ENCODE measurements at places on chromosomes 11 and 22.

GRCh38 chr11:65492637-65493366 is 6.0 kb upstream of the MALAT1 start:
- peak overlapping the region; percentile 99 for H3K27ac ChIP-seq
- H3K27me3 ChIP-seq: peaks cover 19% of the 10 kb centered on the region
- H3K4me3 ChIP-seq: peak overlapping the region; percentile 78
- peaks cover 65% of the 10 kb centered on the region for H3K4me1 ChIP-seq

DNA sequence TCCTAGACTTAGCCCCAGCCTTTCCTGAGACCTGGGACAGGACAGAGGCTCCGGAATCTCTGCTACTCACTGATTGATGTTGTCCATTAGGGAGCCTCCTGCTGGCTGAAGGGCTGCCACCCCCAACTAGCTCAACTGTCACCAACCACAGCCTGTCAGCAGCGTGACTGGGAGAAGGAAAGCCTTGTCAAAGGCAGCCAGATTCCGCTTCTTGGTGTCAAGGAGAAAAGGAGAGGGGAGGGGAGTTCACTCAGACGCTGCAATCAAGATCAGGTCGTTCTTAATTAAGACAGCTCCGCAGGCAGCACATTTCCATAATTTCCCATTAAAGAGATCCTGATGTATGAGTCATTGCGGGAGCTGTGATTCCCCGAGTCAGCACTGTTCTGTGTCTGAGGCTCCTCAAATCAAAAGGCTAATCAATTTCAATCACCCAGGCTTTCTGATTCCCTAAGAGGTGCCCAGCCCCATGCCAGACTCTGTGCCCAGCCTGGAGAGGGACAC is 152.8 kb upstream of the ZBED5 start:
- no peak overlapping the region for H3K4me3 ChIP-seq
- H3K27me3 ChIP-seq: no peaks in the 10 kb centered on the region
- peaks cover 8% of the 10 kb centered on the region for H3K4me1 ChIP-seq
- DNase-seq: peak; percentile 45

DNA sequence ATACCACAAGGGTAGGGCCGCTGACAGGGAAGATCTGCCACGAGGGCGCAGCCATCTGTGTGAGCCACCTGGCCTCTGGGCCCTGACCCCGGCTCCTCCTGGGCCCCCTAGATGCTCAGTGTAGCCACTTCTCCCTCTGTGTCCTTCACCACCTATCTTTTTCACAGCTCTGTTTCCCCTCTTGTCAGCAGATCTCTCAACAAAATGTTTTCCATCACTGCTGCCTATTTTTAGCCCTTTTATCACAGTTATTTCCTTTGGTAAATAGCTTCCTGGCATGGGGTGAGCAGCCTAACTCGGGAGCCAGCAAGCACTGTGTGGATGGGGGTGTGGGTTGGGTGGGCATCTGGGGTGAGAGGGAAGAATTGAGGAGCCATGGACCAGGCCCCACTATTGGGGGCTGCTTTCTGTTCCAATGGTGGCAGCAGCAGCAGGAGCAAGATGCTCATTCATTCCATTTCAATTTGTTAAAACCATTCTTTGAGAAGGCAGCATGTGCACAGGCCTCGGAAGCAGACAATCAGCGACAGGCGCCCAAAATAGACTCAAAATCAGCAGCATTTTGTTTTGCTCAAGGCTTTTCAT is 135.2 kb upstream of the NAV2 start:
- peaks cover 17% of the 10 kb centered on the region for H3K4me1 ChIP-seq
- peak overlapping the region; percentile 55 for H3K27ac ChIP-seq
- no peak for DNase-seq
- no peaks in the 10 kb centered on the region for H3K36me3 ChIP-seq
- H3K4me3 ChIP-seq: no peak overlapping the region

GRCh38 chr11:61162092-61162941 is 1.1 kb upstream of the VPS37C start:
- H3K27me3 ChIP-seq: peaks cover 2% of the 10 kb centered on the region
- H3K4me1 ChIP-seq: peaks cover 15% of the 10 kb centered on the region
- no peaks in the 10 kb centered on the region for H3K36me3 ChIP-seq
- H3K27ac ChIP-seq: peak overlapping the region; percentile 96
- H3K4me3 ChIP-seq: peak overlapping the region; percentile 92

- H3K36me3 ChIP-seq: no peaks in the 10 kb centered on the region
- peaks cover 2% of the 10 kb centered on the region for H3K4me1 ChIP-seq
- H3K27me3 ChIP-seq: no peaks in the 10 kb centered on the region
- no peak overlapping the region for H3K27ac ChIP-seq
- DNase-seq: no peak
- H3K4me3 ChIP-seq: no peak overlapping the region
Observed at GRCh38 chr11:95993438-95994298, 69.8 kb upstream of the MTMR2 start.

GRCh38 chr11:72426758-72427157 is 7.6 kb downstream of the CLPB start:
- H3K36me3 ChIP-seq: no peaks in the 10 kb centered on the region
- DNase-seq: no peak
- no peak overlapping the region for H3K4me3 ChIP-seq
- peaks cover 2% of the 10 kb centered on the region for H3K27me3 ChIP-seq
- H3K27ac ChIP-seq: no peak overlapping the region

- H3K27ac ChIP-seq: no peak overlapping the region
- H3K4me1 ChIP-seq: peaks cover 2% of the 10 kb centered on the region
Observed at GRCh38 chr22:49812838-49813237, 14.8 kb downstream of the BRD1 start.

GRCh38 chr11:1706634-1707400 is 9.8 kb downstream of the KRTAP5-6 start:
- H3K27me3 ChIP-seq: no peaks in the 10 kb centered on the region
- no peak overlapping the region for H3K4me3 ChIP-seq
- peaks cover 2% of the 10 kb centered on the region for H3K4me1 ChIP-seq
- H3K27ac ChIP-seq: no peak overlapping the region
- peaks cover 5% of the 10 kb centered on the region for H3K36me3 ChIP-seq
- no peak for DNase-seq

DNA sequence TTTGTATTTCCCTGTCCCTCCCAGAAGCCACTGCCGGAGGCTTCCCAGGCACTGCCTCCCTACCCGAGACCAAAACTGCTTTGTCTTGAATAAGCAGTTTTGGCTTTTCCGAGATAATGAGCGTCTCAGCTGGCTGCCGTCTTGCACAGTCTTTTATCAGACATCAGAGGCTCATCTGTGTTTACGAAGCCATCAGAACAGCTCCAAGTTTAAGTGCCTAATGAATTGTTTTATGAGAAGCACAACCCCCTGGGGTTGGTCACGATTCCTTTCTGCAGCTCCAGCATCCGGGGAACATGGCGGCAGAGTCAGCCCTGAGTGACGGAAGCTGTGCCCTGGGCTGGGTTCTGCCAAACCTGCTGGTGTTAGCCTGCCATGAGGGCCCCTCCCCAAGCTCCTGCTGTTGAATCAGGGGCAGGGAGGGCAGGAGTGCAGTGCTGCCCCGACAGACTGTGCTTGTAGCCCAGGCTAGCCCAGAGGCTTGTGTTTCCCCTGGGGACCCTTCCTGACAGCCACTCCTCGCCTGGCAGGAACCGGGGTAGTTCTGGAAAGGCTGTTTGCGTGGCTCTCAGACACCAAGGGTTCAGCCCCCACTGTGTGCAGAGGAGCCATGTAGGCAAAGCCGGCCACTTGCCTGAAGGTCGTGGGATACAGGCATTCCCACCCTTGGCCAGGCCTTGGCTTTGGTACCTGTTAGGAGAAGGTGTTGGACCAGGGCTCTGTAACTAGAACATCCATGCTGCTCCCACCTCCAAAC is 96.1 kb downstream of the MORC2 start:
- peak overlapping the region; percentile 64 for H3K27ac ChIP-seq
- no peak overlapping the region for H3K4me3 ChIP-seq
- no peaks in the 10 kb centered on the region for H3K36me3 ChIP-seq
- peaks cover 15% of the 10 kb centered on the region for H3K4me1 ChIP-seq
- peak; percentile 19 for DNase-seq

GRCh38 chr11:128572965-128573364 is 14.4 kb downstream of the ETS1 start:
- no peaks in the 10 kb centered on the region for H3K4me1 ChIP-seq
- H3K27me3 ChIP-seq: no peaks in the 10 kb centered on the region
- peaks cover 9% of the 10 kb centered on the region for H3K36me3 ChIP-seq
- no peak overlapping the region for H3K27ac ChIP-seq
- H3K4me3 ChIP-seq: no peak overlapping the region
- no peak for DNase-seq

DNA sequence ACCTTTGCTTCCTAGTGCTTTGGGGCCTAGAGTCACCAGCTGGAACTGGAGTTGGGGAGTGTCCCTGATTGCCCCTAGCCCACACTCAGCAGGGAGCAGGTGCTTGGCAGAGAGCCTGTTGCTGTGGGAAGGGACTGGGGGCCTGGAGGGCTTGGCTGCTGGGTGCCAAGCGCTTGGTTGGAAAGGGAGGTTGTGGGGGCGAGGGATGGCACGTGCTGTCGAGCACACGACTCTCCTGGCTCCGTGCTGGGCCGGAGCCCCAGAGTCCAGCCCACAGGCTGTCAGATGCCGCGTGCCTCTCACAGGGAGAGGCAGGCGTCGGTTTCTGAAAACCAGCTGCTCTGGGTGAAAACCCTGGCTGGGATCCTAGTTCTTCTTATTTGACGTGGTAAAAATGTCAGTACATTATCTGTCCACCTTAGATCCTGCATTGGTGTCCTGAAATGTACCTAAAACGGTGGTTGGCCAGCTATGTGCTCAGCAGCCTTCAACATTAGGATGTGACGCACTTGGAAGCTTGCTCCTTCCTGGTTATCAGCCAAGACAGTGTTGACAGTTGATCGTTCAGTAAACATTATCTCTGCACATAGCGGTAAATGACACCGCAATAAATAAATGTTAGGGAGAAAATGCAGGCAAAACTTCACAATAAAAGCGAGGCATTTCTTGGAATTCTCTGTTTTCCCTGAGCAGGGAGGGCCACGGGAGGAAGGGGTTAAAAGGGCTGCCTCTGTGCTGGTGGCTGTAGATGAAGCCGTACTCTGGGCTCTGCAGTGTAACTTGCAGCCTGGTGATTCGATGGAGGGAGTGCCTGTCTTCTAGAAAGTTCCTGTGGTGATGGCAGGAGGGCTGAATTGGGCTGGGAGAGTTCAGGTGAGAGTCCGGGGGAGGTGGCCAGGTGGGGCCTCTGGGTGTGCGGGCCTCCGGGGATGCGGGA is 29.2 kb downstream of the GRAMD4 start:
- peaks cover 4% of the 10 kb centered on the region for H3K36me3 ChIP-seq
- peak overlapping the region; percentile 53 for H3K27ac ChIP-seq
- no peak for DNase-seq
- no peak overlapping the region for H3K4me3 ChIP-seq

- no peaks in the 10 kb centered on the region for H3K27me3 ChIP-seq
- peaks cover 4% of the 10 kb centered on the region for H3K4me1 ChIP-seq
- DNase-seq: no peak
- no peak overlapping the region for H3K4me3 ChIP-seq
- H3K36me3 ChIP-seq: no peaks in the 10 kb centered on the region
Observed at GRCh38 chr11:110857892-110858546, 145.8 kb upstream of the ARHGAP20 start.

GRCh38 chr22:48941903-48942575 is 885.6 kb downstream of the BRD1 start:
- H3K27me3 ChIP-seq: peaks cover 8% of the 10 kb centered on the region
- H3K4me1 ChIP-seq: no peaks in the 10 kb centered on the region
- no peak overlapping the region for H3K4me3 ChIP-seq

DNA sequence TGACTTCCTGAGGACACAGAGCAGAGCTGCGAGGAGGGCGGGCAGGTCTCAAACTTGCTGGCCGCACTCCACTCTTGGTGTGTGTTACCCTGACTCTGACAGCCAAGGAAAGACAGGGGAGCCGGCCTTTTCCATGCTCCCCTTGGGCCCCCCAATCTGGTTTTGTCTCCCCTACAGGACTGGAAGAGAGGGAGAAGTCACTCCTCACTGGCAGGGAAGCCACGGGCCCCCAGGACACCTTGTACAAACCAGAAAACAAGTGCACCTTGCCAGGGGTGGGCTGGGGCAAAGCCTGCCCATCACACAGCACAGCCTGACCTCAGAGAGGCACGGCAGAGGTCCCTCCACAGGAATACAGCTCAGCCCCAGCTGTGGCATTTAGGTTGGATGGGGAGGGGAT is 20.2 kb downstream of the CBX7 start:
- no peak for DNase-seq
- H3K36me3 ChIP-seq: no peaks in the 10 kb centered on the region
- peaks cover 14% of the 10 kb centered on the region for H3K4me1 ChIP-seq
- H3K4me3 ChIP-seq: no peak overlapping the region
- no peak overlapping the region for H3K27ac ChIP-seq

DNA sequence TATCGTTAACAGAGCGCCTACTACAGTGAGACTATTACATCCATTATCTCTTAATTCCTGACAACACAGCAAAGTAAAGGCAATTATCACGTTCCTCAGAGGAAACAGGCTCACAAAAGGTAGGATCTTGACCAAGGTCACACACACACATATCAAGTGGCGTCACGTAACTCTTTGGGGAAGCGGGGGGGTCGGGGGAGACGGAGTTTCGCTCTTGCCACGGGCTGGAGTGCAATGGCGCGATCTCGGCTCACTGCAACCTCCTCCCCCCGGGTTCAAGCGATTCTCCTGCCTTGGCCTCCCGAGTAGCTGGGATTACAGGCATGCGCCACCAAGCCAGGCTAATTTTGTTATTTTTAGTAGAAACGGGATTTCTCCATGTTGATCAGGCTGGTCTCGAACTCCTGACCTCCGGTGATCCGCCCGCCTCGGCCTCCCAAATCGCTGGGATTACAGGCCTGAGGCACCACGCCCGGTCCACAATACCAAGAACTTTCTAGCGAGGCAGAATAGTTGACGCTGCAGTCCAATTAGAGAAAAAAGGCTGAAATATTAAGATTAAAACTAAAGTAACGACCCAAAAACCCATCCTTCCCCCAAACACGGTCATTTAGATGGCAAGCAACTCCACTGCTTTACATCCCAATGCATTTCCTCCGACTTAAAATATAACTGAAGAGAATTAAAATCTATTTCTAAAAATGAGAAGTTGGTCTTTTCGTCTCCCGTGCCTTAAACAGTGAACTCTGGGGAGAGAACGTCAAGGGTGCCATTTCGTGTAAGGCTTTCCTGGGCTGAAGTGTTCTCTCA is 1.2 kb downstream of the DDX17 start:
- H3K27ac ChIP-seq: peak overlapping the region; percentile 97
- peak; percentile 34 for DNase-seq
- peaks cover 8% of the 10 kb centered on the region for H3K27me3 ChIP-seq
- no peaks in the 10 kb centered on the region for H3K36me3 ChIP-seq

GRCh38 chr22:17831501-17832251 is 57.4 kb upstream of the BID start:
- no peak for DNase-seq
- H3K4me3 ChIP-seq: no peak overlapping the region
- H3K27ac ChIP-seq: no peak overlapping the region
- H3K36me3 ChIP-seq: no peaks in the 10 kb centered on the region
- peaks cover 1% of the 10 kb centered on the region for H3K27me3 ChIP-seq

GRCh38 chr11:130213143-130213978 is 53.8 kb downstream of the ST14 start:
- H3K27ac ChIP-seq: peak overlapping the region; percentile 18
- peaks cover 26% of the 10 kb centered on the region for H3K4me1 ChIP-seq
- no peak overlapping the region for H3K4me3 ChIP-seq
- peak; percentile 81 for DNase-seq

- peaks cover 4% of the 10 kb centered on the region for H3K4me1 ChIP-seq
- H3K4me3 ChIP-seq: no peak overlapping the region
- H3K27me3 ChIP-seq: peaks cover 10% of the 10 kb centered on the region
- peaks cover 7% of the 10 kb centered on the region for H3K36me3 ChIP-seq
- no peak for DNase-seq
- no peak overlapping the region for H3K27ac ChIP-seq
Observed at GRCh38 chr22:17870407-17870806, 96.1 kb upstream of the BID start.
